Sigmoid colon (tissue), 7 donors: ENCODE measurements at places on chromosomes 2 and 18.

- H3K4me3 ChIP-seq: no peak overlapping the region
- no peaks in the 10 kb centered on the region for H3K27me3 ChIP-seq
- DNase-seq: no peak
- H3K36me3 ChIP-seq: peaks cover 10% of the 10 kb centered on the region
- H3K27ac ChIP-seq: peak overlapping the region; percentile 62
Observed at GRCh38 chr18:8813611-8814010, 108.3 kb downstream of the MTCL1 start.

DNA sequence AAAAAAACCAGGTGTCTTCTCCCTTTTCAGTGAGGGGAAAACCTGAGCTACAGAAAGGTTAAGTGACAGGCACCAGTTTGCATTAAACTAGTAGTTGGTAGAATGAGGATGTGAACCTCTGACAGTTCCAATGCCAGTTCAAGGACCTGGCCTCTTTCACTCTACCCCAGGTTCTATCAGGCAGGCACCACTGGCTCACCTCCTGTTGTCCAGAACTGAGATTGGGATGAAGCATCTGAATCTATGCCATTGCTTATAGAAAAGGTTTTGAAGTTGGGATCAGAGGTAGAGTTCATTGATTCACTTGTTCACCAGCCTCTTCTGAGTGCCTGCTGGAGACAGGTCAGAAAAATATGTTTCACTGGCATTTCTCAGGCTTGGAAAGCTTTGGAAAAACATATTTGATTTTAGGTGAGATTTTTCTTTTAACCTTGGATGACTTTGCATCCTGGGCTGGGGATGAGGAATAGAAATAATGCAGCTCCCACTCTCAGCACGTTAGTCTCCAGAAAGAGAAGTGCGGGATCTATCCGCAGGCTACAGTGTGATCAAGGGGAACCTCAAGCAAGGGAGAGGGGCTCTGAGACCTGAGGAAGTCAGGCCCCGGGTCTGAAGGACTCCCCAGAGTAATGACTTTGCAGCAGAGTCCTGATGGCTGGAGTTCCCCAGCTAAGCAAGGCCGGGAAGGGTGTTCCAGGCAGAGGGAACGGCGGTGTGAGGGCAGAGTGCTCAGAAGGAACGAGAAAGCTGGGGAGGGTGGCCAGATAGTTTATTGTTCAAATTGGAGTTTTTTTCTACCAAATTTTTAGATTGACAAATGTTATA lies 250.3 kb downstream of the MYCN start:
- no peak for DNase-seq
- no peak overlapping the region for H3K4me3 ChIP-seq
- H3K27ac ChIP-seq: no peak overlapping the region

GRCh38 chr2:68387408-68388350 lies 22.6 kb downstream of the PLEK start:
- no peak for DNase-seq
- H3K4me3 ChIP-seq: no peak overlapping the region
- no peaks in the 10 kb centered on the region for H3K4me1 ChIP-seq
- H3K27me3 ChIP-seq: no peaks in the 10 kb centered on the region

DNA sequence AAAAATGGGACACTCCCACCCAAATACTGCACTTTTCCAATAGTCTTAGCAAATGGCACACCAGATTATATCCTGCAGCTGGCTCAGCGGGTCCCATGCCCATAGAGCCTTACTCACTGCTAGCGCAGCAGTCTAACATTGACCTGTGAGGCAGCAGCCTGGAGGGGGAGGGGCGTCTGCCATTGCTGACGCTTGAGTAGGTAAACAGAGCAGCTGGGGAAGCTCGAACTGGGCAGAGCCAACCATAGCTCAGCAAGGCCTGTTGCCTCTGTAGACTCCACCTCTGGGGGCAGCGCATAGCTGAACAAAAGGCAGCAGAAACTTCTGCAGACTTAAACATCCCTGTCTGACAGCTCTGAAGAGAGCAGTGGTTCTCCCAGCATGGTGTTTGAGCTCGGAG lies 110.4 kb downstream of the CTIF start:
- no peaks in the 10 kb centered on the region for H3K36me3 ChIP-seq
- no peak for DNase-seq
- H3K4me1 ChIP-seq: no peaks in the 10 kb centered on the region
- H3K27me3 ChIP-seq: no peaks in the 10 kb centered on the region

- no peaks in the 10 kb centered on the region for H3K36me3 ChIP-seq
- no peaks in the 10 kb centered on the region for H3K4me1 ChIP-seq
- no peak for DNase-seq
Observed at GRCh38 chr2:227707390-227707789, 10.4 kb downstream of the SLC19A3 start.

- no peak overlapping the region for H3K27ac ChIP-seq
- H3K4me3 ChIP-seq: no peak overlapping the region
- H3K4me1 ChIP-seq: no peaks in the 10 kb centered on the region
- DNase-seq: no peak
- no peaks in the 10 kb centered on the region for H3K36me3 ChIP-seq
- no peaks in the 10 kb centered on the region for H3K27me3 ChIP-seq
Observed at GRCh38 chr2:118903551-118904479, 38.2 kb upstream of the MARCO start.
